CD8-positive, alpha-beta memory T cell (primary cell): ENCODE measurements at places on chromosomes 4 and X. TPM values are rescaled to one million over a fixed set of nuclear protein-coding genes. Genes with fewer than 3 reads are reported as not detected.

The PDZD4 gene
- 2.3 TPM for total RNA-seq

The DAPP1 gene
- 20.9 TPM for total RNA-seq

- no peaks in the 10 kb centered on the region for H3K27me3 ChIP-seq
- no peak overlapping the region for H3K27ac ChIP-seq
- H3K36me3 ChIP-seq: no peaks in the 10 kb centered on the region
- no peak overlapping the region for H3K4me3 ChIP-seq
- peaks cover 11% of the 10 kb centered on the region for H3K4me1 ChIP-seq
Measured at GRCh38 chrX:7921750-7922149, 5.5 kb downstream of the PNPLA4 start.

DNA sequence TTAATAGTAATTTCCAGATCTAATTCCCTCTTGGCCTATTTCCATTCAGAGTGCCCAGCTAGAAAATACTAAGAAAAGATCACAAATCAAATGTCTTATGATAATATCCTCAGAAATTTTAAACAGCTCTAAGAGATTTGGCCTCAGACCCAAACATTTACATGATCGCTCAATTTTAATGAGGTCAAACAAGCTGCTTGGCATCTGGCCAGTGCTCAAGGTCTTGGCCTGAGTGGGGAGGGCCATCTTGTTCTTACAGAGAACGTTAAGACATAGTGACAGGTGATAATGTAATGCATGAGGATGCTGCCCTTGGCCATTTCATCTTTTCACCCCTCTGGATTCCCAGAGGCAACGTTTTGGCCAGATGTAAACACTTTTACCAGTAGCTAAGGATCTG, 159.2 kb upstream of the SLC7A11 start:
- H3K27ac ChIP-seq: no peak overlapping the region
- DNase-seq: no peak

GRCh38 chrX:106039920-106040319, 1.4 kb upstream of the SERPINA7 start:
- H3K36me3 ChIP-seq: no peaks in the 10 kb centered on the region
- H3K4me3 ChIP-seq: no peak overlapping the region
- no peaks in the 10 kb centered on the region for H3K27me3 ChIP-seq
- DNase-seq: no peak
- no peak overlapping the region for H3K27ac ChIP-seq
- no peaks in the 10 kb centered on the region for H3K4me1 ChIP-seq
